Calu3 (cell line): ENCODE measurements at places on chromosomes 7 and 10.
A peak's percentile ranks its signal among the peaks of the same experiment; 100 is the strongest.

DNA sequence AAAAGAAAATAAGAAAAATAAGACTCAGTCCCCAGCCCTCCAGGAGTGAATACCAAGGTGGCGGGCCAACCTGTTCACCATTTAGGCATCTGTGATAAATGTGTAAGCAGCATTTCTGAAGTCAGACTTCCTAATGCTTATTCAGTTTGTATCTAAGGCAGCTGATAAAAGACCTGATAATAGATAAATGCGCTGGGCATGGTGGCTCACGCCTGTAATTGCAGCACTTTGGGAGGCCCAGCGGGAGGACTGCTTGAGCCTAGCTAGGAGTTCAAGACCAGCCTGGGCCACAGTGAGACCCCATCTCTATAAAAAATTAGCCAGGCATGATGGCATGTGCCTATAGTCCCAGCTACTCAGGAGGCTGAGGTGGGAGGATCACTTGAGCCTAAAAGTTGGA lies 103.6 kb downstream of the SPDYE5 start:
- H3K36me3 ChIP-seq, result no peaks in the 10 kb centered on the region
- H3K4me1 ChIP-seq, result no peaks in the 10 kb centered on the region
- H3K27me3 ChIP-seq, result no peaks in the 10 kb centered on the region
- no peak overlapping the region for H3K27ac ChIP-seq

DNA sequence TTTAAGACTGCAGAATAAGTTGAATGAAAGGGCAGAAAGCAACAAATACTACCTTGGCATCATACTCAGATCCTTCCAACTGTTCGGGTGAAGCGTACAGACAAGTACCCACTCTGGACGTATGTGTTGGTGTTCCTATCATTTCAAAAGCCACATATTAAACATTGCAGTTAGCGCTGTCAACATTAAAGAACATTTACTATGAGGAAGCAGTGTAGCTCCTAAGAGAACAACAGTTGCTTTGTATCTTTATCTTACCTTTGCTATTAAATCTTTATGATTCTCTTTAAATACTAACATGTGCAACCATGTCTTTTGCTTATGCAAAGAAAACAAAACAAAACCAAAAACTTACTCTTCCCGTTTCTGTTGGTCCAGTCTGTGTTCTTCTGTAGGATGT lies 2.6 kb upstream of the ANKRD61 start:
- peaks cover 86% of the 10 kb centered on the region for H3K36me3 ChIP-seq
- DNase-seq, result no peak
- H3K4me3 ChIP-seq, result no peak overlapping the region
- no peaks in the 10 kb centered on the region for H3K27me3 ChIP-seq
- H3K27ac ChIP-seq, result no peak overlapping the region

DNA sequence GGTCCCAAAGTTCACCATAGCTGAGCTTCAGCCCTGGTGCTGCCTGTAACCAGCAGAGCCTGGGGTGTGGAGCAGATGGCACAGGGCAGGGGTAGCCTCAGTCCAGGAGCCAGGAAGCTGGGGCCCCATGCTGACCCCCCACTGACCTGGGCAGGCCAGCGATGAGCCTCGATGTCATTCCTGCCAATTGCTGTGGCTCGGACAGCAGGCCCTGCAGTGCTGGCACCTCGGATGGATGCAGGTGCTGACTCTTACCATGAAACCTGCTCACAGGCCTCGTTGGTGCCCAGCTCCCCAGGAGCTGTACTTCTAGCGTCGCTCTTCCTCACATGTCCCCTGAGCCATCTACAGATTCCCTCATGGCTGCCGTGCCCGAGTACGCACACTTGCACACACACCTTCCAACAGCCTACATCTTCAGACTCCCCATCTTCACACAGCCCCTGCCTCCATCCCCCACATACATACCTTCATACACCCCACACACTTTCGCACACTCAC lies 46.8 kb upstream of the PCBD1 start:
- no peaks in the 10 kb centered on the region for H3K36me3 ChIP-seq
- H3K27me3 ChIP-seq, result peaks cover 93% of the 10 kb centered on the region
- peaks cover 8% of the 10 kb centered on the region for H3K4me1 ChIP-seq
- no peak overlapping the region for H3K4me3 ChIP-seq

- peak overlapping the region; percentile 69 for H3K4me3 ChIP-seq
- H3K27me3 ChIP-seq, result peaks cover 16% of the 10 kb centered on the region
- H3K27ac ChIP-seq, result peak overlapping the region; percentile 95
- peaks cover 12% of the 10 kb centered on the region for H3K4me1 ChIP-seq
- peaks cover 15% of the 10 kb centered on the region for H3K36me3 ChIP-seq
Measured at GRCh38 chr7:74061840-74062539, 21.6 kb upstream of the LIMK1 start.
